ENCODE measurements at places on chromosomes 5 and 9.

- no peak for DNase-seq
- no peaks in the 10 kb centered on the region for H3K4me1 ChIP-seq
- H3K27ac ChIP-seq = no peak overlapping the region
- H3K36me3 ChIP-seq = peaks cover 5% of the 10 kb centered on the region
- H3K27me3 ChIP-seq = no peaks in the 10 kb centered on the region
These were observed 294.8 kb downstream of the KCTD16 start for GRCh38 chr5:144465441-144465840.

GRCh38 chr5:172904312-172904642, 54.9 kb upstream of the RPL26L1 start:
- H3K4me1 ChIP-seq = no peaks in the 10 kb centered on the region
- peaks cover 35% of the 10 kb centered on the region for H3K36me3 ChIP-seq
- H3K27me3 ChIP-seq = no peaks in the 10 kb centered on the region
- no peak overlapping the region for H3K4me3 ChIP-seq
- DNase-seq = no peak
- no peak overlapping the region for H3K27ac ChIP-seq

- no peak overlapping the region for H3K27ac ChIP-seq
- H3K36me3 ChIP-seq = no peaks in the 10 kb centered on the region
- peaks cover 12% of the 10 kb centered on the region for H3K27me3 ChIP-seq
- no peaks in the 10 kb centered on the region for H3K4me1 ChIP-seq
These were observed 38.0 kb upstream of the OSMR start for GRCh38 chr5:38807570-38808483.

DNA sequence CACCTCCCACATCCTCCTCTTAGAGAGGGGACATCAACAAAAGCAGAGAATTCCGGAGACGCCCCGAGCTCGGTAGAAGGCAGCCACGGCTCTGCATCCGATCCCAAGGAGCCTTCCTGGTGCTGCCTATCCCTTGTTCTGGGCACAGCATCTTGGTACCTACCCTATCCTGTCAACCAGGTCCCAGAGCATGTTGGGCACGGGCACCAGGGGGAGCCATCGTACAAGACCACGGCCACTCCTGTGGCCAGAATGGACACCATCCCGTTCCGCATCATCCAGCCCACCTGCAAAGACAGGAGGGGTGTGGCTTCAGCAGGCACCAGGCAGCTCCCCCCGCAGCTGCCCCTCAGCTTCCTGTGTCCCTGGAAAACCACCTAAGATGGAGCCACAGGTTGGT, 62.7 kb upstream of the ZNF354A start:
- no peaks in the 10 kb centered on the region for H3K4me1 ChIP-seq
- no peak overlapping the region for H3K4me3 ChIP-seq
- no peak for DNase-seq
- no peaks in the 10 kb centered on the region for H3K36me3 ChIP-seq

GRCh38 chr9:16461851-16462250, 408.6 kb downstream of the BNC2 start:
- H3K4me3 ChIP-seq = no peak overlapping the region
- no peaks in the 10 kb centered on the region for H3K4me1 ChIP-seq
- no peak overlapping the region for H3K27ac ChIP-seq
- H3K36me3 ChIP-seq = no peaks in the 10 kb centered on the region
- DNase-seq = no peak

DNA sequence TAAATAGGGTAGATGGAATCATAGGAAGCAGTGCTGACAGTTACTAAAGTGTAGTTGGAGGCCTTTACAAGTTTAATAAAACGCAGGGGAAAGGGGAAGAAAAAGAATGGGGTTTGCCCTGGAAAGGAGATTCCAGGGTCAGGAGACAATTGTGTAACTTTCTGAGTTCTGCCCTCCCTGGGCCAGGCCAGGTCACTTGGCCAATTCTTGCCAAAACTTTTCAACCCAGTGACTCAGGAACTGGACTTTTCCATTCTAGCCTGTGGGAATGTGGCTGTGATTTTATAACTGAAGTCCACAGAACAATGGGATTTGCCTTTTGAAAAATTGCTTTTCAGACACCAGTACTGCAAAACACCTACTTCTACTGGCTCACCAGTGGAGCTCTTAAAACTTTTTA, 289.8 kb upstream of the ANKRD55 start:
- no peak overlapping the region for H3K27ac ChIP-seq
- no peaks in the 10 kb centered on the region for H3K4me1 ChIP-seq
- no peak overlapping the region for H3K4me3 ChIP-seq
- H3K27me3 ChIP-seq = no peaks in the 10 kb centered on the region
- no peak for DNase-seq

DNA sequence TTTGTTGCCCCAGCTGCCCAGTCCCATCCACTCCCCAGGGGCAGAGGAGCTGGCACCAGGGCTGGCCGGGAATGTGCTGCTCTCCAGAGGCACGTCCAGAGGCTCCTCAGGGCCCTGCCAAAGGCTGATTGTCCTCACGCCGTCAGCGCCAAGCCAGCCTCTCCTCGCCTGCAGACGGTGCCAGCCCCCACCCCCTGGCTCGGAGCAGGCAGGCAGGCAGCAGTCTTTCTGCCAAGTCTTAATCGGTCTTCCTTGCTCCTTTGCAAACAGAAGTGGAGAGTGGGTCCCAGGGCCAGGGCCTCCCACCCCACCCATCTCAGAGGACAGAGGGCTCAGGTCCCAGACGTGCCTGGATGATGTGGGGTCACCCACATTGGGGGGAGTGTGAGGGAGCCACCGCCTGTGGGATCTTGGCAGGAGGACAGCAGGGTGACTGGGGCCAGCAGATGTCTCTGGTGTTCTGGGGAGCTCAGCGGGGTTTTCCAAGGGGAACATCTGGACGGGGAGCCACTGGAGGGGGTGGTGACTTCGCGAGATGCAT, 36.3 kb downstream of the FAM163B start:
- no peaks in the 10 kb centered on the region for H3K36me3 ChIP-seq
- no peak overlapping the region for H3K27ac ChIP-seq
- peaks cover 9% of the 10 kb centered on the region for H3K4me1 ChIP-seq

GRCh38 chr9:137411645-137412380, 11.1 kb downstream of the EXD3 start:
- H3K4me3 ChIP-seq = no peak overlapping the region
- DNase-seq = no peak
- no peak overlapping the region for H3K27ac ChIP-seq
- no peaks in the 10 kb centered on the region for H3K36me3 ChIP-seq

GRCh38 chr9:72586388-72587130, 65.2 kb downstream of the TMC1 start:
- DNase-seq = no peak
- H3K4me1 ChIP-seq = peaks cover 17% of the 10 kb centered on the region
- no peaks in the 10 kb centered on the region for H3K27me3 ChIP-seq
- no peak overlapping the region for H3K27ac ChIP-seq
- H3K4me3 ChIP-seq = peak overlapping the region; percentile 15
- no peaks in the 10 kb centered on the region for H3K36me3 ChIP-seq

- H3K27me3 ChIP-seq = peaks cover 49% of the 10 kb centered on the region
- no peak overlapping the region for H3K4me3 ChIP-seq
- no peak overlapping the region for H3K27ac ChIP-seq
- no peaks in the 10 kb centered on the region for H3K36me3 ChIP-seq
These were observed 11.0 kb downstream of the GFI1B start for GRCh38 chr9:132989414-132989996.

DNA sequence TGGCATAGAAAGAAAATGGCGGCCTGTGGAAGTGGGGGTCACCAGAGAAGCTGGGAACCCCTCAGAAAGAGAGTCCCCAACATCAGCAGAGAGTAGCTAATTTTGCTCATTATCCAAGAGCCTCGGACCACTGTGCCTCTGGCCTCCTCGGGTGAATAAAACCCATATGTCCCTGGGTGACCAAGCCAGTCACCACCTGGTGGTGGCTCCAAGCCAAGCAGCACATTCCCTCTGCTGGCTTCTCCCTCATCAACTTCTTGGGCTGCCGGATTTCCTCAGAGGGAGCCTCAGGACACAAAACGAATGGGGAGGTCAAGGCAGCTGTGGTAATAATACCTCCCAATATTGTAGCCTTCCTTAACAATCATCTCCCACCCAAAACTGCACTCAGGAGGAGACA, 242.5 kb downstream of the NFIB start:
- H3K27me3 ChIP-seq = no peaks in the 10 kb centered on the region
- no peak for DNase-seq
- H3K4me3 ChIP-seq = no peak overlapping the region
- H3K27ac ChIP-seq = no peak overlapping the region
- H3K36me3 ChIP-seq = no peaks in the 10 kb centered on the region

DNA sequence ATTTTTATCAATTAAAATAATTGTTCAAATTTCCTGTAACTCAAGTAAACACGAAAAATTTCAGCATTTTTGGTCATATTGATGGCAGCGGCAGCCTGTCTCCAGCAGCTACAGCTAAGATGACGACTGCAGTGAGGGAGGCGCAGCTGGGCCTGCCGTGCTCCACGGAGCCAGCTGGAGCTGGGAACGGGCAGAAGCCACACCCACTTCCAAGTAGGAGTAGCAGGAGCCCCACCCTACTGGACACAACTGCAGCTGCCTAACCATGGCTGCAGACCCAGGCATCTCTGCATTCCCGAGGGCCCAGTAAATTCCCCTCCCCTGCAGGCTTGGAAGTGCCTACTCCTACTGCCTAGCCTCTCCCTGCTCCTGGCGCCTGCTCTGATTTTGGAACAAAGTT, 2031.7 kb downstream of the EFNA5 start:
- no peak for DNase-seq
- no peaks in the 10 kb centered on the region for H3K4me1 ChIP-seq
- no peaks in the 10 kb centered on the region for H3K36me3 ChIP-seq
- H3K27me3 ChIP-seq = no peaks in the 10 kb centered on the region
- H3K27ac ChIP-seq = no peak overlapping the region
- H3K4me3 ChIP-seq = no peak overlapping the region

- H3K4me1 ChIP-seq = no peaks in the 10 kb centered on the region
- no peaks in the 10 kb centered on the region for H3K36me3 ChIP-seq
- no peak for DNase-seq
- no peaks in the 10 kb centered on the region for H3K27me3 ChIP-seq
- no peak overlapping the region for H3K27ac ChIP-seq
These were observed 406.9 kb upstream of the ACTBL2 start for GRCh38 chr5:57889558-57889957.

GRCh38 chr5:122374110-122374509, 62.1 kb downstream of the SNCAIP start:
- H3K27me3 ChIP-seq = no peaks in the 10 kb centered on the region
- no peaks in the 10 kb centered on the region for H3K4me1 ChIP-seq
- no peak overlapping the region for H3K4me3 ChIP-seq

- DNase-seq = no peak
- H3K27me3 ChIP-seq = no peaks in the 10 kb centered on the region
- H3K36me3 ChIP-seq = peaks cover 44% of the 10 kb centered on the region
- H3K4me3 ChIP-seq = no peak overlapping the region
- peak overlapping the region; percentile 6 for H3K27ac ChIP-seq
These were observed 32.0 kb downstream of the ZCCHC7 start for GRCh38 chr9:37152365-37152764.

Measured in naive thymus-derived CD8-positive, alpha-beta T cell (primary cell).